GM04503 (cell line): ENCODE measurements at places on chromosomes 6 and 20.

DNA sequence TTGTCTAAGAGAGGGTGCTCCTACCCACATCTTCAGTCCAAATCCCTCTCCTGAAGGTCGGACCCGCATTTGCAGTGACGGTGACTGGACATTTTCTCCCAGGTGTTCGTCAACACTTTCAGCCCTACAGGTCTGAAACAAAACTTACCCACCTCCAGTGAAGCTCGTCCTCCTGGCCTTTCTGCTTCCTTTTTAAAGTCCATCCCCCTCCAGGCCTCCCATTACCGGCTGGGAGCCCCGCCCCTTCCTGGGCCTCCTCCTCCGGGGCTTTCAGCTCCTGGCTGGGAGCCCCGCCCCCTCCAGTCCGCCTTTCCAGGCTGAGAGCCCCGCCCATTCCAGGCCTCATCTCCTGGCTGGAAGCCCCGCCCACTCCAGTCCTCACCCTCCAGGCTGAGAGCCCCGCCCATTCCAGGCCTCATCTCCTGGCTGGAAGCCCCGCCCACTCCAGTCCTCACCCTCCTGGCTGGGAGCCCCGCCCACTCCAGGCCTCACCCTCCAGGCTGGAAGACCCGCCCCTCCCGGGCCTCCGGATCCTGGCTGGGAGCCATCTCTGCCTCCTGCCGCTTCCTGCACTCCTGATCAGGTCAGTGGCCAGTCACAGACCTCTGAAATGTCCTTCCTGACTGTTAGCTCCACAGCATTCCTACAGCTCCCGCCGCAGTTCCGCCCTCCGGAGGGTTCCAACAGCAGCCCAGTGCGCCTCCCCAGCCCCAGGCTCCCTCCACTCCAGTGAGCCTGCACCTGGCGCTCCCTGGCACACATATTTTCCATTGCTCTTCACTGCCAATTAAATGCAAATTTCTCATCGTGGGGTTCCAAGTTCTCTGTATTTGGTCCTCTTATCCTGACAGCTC lies 98.5 kb downstream of the LY86 start:
- DNase-seq, result no peak

- no peak for DNase-seq
Measured at GRCh38 chr6:94462231-94462630, 1042.9 kb upstream of the EPHA7 start.

DNA sequence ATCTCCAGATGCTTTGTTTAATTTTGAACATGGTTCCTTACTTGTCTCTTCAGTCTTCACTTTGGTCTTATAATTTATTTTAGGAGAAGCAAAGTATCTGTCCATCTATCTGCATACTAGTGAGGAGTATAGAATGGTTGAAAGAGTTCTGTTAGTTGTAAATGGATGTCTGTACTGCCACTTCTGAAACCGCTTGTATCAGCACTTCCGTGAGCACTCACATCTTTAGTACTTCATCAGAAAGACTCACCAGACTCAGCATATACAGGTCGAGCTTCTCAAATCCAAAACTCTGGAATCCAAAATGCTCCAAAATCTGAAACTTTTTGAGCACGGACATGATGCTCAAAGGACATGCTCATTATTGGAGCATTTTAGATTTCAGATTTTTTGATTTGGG lies 142.0 kb upstream of the GLP1R start:
- no peak for DNase-seq

DNA sequence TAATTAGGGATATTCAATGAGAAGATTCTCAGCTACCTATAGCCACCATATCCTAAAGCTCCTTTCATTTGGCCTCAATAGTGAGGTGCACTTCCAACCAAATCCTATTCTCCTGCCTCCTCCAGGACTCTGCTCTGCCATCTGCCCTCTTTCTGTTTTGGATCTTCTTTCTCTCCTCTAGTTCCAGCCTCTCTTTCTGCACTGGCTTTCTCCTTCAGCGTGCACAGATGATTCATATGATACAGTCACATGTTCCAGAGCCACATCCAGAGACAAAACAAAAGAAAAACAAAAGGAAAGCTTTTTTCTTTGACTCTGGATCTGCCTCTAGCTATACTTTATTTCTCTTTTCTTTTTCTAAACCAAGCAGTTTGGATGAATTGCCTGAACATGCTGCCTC lies 531.9 kb upstream of the MAN1A1 start:
- DNase-seq, result peak; percentile 2

DNA sequence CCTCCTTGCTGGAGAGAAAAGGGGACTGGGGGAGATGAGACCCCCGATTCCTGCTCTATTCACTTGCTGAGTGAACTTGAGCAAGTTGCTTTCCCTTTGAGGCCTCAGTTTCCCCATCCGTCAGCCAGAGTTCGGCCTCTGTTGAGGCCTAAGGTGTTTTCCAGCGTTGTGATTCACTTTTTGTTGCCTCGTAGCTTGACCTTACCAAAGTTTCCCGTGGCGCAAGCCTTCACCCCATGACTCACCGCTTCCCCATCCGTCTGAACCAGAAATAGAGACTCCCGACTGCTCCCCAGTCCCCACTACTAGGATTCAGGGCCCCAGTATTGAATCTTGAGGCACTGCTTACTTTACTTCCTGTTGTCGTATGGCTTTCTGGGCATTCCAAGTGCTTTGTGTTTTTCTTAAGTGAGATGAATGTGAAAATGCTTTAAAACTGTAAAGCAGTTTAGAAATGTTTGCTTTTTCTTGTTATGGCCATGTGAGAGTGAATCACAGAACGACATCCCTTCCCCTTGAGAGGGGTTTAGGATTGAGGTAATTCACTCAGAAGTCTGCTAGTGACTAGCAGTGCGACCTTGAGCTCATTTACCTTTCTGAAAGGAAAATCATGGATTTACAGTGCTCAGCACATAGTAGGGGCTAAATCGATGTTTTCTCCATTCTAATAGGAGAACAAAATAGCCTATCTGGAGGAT lies 1.2 kb downstream of the CHMP4B start:
- peak; percentile 64 for DNase-seq

DNA sequence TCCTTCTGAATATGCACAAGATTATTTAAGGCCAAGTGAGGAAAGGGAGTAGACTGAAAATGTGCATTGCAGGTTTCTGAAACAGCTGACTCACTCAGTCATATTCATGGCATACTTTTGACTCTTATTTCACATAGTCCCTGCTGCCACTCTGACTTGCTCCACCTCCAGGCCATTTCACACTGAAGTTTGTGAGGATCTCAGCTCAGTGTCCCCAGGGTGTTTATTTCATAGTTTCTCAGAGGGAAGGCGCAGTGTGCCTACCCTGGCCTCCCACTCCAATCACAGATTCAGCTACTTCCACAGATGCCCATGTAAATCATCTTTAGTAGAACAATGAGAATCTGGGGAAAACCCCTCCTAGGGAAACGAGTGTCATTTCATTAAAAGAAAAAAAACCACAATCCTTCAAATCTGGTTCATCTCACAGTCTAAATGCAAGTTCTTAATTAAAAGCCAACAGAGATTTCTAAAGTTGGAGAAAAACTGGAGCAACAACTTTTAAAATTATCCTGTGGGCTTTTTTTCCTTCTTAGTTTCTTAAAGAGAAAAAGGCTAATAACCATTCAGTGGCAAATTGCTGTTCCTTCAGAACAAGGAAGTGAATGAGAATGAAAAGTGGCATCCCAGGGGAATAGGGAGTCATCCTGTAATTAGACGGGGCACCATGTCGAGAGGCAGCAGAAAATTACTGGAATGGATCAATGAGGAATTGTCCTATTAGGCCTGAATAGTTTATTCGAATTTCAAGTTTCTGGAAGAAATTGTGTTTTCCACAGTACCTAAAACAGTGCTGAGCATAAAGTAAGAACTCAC lies 133.6 kb downstream of the TFAP2B start:
- DNase-seq, result no peak

GRCh38 chr20:2237059-2237458 lies 58.7 kb upstream of the TGM3 start:
- DNase-seq, result peak; percentile 99

DNA sequence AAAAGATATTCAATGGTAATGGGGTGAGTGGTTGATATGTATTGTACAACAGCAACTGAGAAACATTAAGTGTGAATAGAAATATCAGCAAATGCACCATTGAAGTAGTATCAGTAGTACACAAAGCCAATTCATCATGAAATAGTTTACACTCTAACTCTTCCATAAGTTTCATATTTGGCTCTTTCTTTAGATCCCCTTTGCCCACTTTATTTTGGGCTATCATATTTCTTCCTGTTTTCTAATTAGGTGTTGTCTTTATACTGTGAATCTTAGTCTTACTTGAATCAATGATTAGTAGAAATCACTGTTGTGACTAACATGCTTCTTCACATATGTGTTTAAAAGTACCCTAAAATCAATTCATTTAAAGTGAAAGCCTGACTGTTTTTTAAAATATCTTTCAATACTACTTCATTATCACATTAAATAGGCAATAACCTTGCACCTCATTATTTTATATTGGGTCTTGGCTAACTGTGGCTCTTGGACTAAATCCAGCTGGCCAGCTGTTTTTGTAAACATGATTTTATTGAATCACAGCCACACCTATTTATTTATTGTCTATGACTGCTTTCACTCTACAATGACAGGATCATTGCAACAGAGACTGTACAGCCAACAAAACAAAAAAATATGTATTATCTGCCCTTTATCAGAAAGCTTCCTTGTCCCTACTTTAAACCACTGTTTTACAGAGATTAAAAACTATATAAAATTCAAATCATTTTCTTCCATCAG lies 38.9 kb downstream of the EYS start:
- DNase-seq, result no peak

DNA sequence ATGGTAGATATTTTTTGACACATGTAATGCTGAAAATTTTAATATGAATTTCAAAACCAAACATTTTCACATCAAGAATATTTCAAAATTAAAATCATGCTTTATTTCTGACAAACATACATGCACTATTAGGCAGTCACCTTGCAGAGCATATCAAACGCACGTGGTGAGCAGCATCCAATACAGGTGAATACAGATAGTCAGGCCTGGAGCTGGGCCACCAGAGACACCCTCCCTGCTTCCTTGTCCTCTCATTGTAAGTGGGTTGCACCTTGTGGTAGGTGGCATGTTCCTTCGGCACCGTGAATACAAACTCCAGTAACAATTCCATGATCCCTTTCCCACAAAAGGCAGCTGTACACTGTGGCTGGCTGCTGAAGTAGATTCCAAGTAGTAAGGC lies 8.9 kb downstream of the REV3L start:
- no peak for DNase-seq
